ENCODE measurements at places on chromosomes 3 and 15.

DNA sequence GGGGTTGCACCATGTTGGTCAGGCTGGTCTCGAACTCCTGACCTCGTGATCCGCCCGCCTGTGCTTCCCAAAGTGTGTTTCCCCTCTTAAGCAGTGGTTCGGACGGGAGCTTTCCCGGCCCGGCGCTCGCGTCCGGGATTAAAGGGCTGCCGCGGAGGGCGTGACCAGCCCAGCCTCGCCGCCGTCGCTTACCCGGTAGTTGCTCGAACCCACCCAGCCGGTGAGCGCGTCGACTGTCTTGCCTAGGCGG lies 513 bp downstream of the CLASP2 start:
- DNase-seq: peak; percentile 21

GRCh38 chr3:14366248-14366647 lies 36.2 kb upstream of the SLC6A6 start:
- no peak for DNase-seq

GRCh38 chr15:101133751-101134261 lies 118.0 kb downstream of the CHSY1 start:
- DNase-seq: no peak

GRCh38 chr3:146133441-146133840 lies 27.5 kb downstream of the PLOD2 start:
- DNase-seq: no peak

- no peak for DNase-seq
Observed at GRCh38 chr3:64870876-64871646, 183.3 kb upstream of the ADAMTS9 start.

DNA sequence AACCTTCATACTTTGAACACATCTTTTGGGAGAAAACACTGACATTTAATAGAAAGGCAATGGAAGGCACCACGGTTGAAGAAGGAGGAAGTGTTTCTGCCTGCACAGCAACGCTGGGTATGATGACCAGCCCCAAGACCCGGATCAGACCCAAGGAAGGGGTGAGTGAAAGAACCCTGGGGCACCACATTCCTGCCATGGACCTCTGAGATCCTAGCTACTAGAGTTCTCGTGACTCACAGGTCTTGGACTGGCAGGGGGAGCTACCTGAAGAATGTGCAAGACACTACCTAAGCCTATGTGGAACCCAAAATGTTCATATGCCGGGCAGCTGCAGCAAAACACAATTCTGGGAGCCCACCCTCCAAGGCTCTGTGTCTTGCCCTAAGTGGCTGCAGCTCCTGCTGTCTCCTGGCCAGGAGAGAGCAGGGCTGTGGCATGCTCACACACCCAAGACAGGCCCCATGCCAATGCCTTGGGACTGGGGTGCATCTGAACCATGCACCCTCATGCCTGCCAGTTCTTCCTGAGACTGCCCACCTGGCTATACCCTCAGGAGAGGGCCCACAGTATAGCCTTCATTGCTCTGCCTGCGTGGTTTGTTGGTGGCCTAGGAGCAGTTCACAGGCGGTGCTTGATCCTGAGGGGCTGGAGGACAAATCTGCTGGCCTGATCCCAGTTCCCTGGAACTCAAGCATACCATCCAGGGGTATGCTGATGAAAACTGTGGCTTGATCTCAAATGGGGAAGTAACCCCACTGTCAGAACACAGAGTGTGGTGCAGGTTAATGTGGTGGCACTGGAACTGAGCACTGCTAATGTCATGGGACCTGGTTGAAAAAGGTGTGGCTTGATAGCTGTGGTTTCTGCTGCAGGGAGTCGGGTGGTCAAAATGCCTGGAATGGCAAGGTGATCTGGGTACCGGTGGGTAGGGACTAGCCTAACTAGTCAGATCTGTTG lies 353.3 kb upstream of the ARHGEF26 start:
- DNase-seq: no peak

GRCh38 chr3:189632242-189632641 lies 1.1 kb downstream of the TP63 start:
- no peak for DNase-seq

DNA sequence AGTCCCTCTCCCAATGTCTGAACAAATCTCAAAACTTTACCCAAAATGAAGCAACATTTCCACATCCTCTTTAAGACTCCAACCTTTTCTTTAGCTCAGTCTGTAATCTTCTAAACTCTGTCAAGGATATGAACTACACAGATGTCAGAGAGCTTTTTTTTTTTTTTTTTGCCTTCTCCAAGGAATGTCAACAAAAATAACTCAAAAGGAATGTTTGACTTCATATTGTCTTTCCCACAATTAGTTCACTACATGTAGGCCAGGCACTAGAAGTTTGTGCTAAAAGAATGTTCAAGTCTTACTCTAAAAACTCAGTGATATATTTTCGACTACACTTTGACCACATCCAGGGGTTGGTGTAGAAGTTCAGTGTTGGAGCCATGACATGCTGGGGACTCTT lies 37.1 kb downstream of the ADAMTS9 start:
- DNase-seq: no peak

DNA sequence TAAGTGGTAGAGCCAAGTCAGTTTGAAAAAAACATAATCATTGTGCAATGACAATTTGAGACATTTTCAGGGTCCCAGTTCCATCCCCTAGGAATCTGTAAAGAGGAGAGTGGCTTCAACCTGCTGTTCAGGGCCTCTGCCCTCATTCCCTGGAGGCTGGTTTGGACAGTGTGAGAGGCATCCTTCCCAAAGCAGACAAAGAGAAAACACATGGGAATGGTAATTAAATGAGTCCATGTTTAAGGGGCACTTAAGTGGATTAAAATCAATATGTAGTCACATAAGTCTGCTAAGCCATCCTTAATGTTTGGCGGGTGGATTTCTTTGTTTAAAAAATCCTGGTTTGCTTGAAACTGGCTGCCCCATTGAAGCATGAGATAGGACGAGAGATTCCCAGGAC lies 146.3 kb upstream of the CTDSPL start:
- DNase-seq: no peak

- no peak for DNase-seq
Observed at GRCh38 chr15:95565690-95566089, 764.8 kb upstream of the NR2F2 start.

DNA sequence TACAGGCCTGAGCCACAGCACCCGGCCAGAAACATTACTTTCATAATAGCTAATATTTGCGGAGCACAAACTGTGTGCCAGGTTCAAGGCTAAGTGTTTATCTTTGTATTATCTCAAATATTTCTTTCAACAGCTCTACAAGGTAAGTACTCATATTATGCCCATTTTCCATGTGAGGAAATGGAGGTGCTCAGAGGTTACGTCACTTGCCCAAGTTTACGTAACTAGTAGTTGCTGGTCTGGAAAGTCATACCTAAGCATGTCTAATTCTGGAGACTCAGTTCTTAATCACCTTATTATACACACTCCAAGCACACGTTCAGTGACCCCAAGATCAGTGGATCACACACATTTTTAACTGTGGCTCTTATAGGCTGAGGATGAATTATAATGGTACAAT lies 177.5 kb downstream of the OXSM start:
- DNase-seq: no peak

DNA sequence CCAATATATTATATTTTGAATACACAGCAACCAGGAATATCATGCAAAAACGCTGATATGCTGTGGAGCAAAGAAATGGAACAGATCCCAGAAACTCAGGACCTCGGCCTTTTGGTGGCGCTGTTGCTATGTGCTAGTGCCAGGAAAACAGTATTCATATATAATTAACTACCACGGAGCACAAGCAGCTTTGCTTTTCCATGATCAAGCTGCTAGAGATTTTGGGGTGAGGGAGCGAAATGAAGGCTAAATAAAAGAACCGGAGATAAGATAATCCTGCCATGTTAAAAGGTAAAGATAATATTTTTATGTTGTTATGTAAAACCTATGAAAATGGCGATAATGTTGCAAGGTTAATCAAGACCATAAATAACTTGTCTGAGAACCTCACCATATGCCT lies 157.7 kb upstream of the FAM3D start:
- DNase-seq: peak; percentile 63

DNA sequence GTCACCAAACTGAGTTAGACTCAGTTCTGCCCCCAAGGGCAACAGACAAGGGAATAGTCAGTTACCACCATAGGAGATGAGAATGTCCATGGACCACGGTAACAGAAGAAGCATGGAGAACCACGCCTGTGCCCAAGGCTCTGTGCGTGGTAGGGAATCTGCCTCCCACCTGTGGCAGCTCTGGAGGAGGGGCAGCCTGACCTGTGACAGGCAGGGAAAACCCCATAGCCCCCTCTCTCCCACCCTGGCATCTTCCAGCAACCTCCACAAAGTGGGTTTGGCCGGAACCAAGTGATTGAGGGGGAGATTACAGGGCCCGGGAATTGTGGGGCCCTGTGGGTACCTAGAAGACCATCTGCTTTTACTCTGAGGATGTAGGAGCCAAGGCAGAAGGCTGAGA lies 14.3 kb upstream of the LTF start:
- DNase-seq: no peak

DNA sequence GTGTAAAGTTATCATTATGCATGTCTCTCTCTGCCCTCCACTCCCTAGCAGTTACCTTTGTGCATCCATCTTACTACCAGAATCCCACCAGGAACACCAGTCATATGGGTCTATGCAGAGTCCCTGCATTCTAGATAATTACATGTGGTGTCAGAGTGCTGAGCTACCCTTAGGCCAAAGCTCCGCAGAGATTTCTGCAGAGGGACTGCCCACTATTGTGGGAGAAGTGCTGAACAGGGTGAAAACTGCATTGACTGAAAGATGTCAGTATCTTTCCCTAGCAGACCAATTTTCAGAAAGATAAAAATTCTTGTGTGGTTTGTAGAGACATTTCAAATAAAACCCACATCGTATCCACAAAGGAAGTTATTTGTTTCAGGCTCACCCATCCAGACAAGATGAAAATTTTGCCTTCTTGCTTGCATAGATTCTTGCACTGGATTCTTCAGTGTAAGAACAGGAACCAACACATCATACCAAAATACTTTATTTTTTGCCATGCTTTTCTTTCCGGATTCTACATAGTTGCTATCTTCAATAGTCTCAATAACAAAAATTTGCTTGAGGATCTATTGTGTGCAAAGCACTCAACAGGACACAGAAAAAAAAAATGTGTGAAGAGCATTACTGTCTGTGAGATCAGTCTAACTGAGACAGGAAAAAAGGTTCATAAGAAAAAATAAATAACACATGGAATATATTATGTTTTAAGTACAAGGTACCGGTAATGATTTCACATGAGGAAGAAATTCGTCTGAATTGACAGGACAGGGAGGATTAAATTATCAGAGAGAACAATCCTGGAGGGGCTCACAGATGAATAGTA lies 32.0 kb upstream of the CCDC80 start:
- DNase-seq: no peak

DNA sequence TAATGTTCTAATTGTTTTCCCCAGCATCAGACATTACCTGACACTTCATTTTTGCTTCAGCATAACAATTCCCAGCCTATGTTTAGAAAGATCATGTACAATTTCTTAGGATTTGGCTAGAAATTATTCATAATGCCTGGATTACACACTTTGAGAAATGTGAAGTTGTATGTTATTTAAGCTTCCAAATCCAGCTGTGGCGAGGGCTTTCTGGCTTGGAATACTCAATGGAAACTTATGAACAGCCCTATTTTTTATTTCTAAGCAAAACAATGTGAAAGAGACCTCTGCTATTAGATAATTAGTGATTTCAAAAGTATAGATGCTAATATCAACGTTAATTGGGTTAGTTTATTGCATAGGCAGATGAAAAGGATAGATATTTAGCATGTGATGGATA lies 341.6 kb downstream of the ZNF385D start:
- no peak for DNase-seq

- DNase-seq: no peak
Observed at GRCh38 chr3:79653266-79653830, 114.5 kb downstream of the ROBO1 start.

DNA sequence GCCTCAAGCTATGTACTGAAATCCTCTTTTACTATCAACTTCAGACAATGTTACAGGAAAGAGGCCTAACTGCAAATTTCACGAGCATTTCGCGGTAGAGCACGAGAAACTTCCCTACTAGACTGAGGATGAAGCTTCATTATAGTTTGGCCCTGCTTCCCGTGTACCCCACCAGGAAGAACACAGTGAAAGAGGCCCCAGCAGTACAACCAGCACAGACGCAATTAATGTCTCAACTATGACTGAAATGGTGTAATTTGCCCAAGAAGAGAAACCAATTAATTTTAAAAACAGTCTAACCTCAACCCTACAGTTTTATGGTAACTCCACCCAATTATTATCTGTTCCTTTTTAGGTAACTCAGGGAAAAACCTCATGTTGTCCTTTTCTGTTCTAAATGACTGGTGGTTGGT lies 12.1 kb downstream of the CHSY1 start:
- no peak for DNase-seq

DNA sequence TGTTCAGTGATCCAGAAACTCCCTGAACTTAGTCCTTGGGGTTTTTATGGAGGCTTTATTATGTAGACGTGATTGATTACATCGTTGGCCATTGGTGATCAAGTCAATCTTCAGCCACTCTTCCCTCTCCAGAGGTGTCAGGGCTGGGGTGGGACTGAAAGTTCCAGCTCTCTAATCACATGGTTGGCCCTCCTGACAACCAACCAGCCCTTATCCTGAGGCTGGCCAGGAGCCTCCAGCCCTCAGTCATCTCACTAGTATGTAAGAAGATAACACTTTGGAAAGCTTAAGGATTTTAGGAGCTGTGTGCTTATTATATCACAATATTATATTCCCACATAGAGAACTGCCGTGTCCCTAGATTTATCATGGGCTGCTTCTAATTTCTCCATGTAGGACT lies 142.3 kb downstream of the VPS8 start:
- no peak for DNase-seq
